ENCODE measurements at places on chromosomes 12 and 14. TPM values are rescaled to one million over a fixed set of nuclear protein-coding genes. Genes with fewer than 3 reads are reported as not detected.

SERPINA12 gene
- total RNA-seq: not detected

GRCh38 chr14:79091381-79091963 is 921.3 kb downstream of the NRXN3 start:
- no peak for DNase-seq
- H3K27ac ChIP-seq: no peak overlapping the region
- no peak overlapping the region for H3K4me3 ChIP-seq
- no peaks in the 10 kb centered on the region for H3K4me1 ChIP-seq
- no peaks in the 10 kb centered on the region for H3K27me3 ChIP-seq
- no peaks in the 10 kb centered on the region for H3K36me3 ChIP-seq

- peaks cover 16% of the 10 kb centered on the region for H3K27me3 ChIP-seq
- DNase-seq: no peak
- no peak overlapping the region for H3K4me3 ChIP-seq
- H3K36me3 ChIP-seq: no peaks in the 10 kb centered on the region
- H3K4me1 ChIP-seq: no peaks in the 10 kb centered on the region
These were observed 95.4 kb upstream of the DIO3 start for GRCh38 chr14:101465795-101466448.

DNA sequence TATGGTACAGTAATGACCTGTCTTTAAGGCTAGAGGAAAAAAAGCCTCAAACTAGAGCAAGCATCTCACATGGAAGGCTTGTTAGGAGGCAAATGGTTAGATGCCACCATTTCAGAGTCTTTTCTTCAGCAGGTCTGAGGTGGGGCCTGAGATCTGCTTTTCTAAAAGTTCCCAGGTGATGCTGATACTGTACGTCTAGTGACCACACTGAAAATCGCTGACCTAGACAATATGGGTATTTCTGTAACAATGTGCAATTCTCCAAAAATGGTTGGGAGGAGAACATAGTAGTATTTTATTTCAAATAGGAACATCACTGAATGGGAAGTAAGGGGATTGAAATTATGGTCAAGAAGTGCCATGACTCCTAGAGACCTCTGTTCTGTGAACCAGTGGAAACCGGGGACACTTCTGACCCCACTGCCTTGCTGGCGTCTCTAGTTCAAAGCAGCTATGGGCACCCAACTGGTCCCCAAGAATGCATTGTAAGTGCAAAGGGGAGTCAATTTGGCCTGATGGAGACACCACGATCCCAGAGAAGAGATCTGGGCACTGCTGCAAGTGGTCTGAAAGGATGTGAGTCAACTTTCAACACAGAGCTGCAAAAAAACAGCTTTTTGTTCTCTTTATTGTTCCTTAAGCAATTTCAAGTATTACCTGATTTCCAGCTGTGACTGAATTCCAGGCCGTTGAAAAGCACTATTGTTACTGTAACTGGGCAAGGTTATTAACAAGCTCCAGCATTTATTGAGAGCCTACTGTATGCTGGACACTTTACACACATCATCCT is 54.4 kb upstream of the PLEKHG7 start:
- no peak for DNase-seq
- no peaks in the 10 kb centered on the region for H3K36me3 ChIP-seq
- H3K27ac ChIP-seq: no peak overlapping the region
- no peaks in the 10 kb centered on the region for H3K4me1 ChIP-seq
- no peaks in the 10 kb centered on the region for H3K27me3 ChIP-seq

TSPAN11 gene
- total RNA-seq: 1.7 TPM

DNA sequence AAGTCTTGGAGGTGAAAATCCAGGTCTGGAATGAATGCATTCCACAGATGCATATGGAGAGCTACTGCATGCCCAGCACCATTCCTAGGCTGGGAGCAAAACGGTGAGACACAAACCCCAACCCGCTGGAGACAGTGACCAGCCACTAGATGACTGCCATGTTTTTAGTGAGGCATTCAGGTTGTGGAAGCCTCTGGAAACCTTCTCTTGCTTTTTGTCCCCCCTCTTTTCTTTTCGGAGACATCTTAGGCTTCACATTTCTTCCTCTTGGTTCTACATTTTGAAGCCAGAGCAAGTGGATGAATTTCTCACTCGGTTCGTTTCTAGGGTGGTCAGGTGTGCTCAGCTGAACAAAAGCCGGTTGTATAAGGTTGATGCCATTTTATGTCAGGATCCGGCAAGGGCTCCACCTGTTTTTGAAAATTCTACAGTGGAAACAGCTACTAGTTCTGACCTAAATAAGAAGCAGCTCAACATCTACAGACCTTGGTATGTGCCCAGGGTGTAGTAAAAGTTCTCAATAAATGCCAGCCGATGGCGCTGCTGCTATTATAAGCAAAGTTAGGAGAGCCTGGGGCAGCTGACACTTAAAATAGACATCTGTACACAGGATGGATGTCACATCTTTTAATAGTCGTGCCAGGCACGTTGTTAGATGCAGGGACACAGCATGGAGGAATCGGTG is 1.8 kb upstream of the ZNF839 start:
- no peaks in the 10 kb centered on the region for H3K27me3 ChIP-seq
- DNase-seq: peak; percentile 57
- H3K27ac ChIP-seq: peak overlapping the region; percentile 97
- peak overlapping the region; percentile 33 for H3K4me3 ChIP-seq
- no peaks in the 10 kb centered on the region for H3K36me3 ChIP-seq

GRCh38 chr12:107884769-107885694 is 110.5 kb downstream of the ASCL4 start:
- no peak overlapping the region for H3K27ac ChIP-seq
- H3K27me3 ChIP-seq: peaks cover 24% of the 10 kb centered on the region
- H3K4me3 ChIP-seq: no peak overlapping the region
- H3K4me1 ChIP-seq: no peaks in the 10 kb centered on the region

KRT2 gene
- not detected for total RNA-seq

DNA sequence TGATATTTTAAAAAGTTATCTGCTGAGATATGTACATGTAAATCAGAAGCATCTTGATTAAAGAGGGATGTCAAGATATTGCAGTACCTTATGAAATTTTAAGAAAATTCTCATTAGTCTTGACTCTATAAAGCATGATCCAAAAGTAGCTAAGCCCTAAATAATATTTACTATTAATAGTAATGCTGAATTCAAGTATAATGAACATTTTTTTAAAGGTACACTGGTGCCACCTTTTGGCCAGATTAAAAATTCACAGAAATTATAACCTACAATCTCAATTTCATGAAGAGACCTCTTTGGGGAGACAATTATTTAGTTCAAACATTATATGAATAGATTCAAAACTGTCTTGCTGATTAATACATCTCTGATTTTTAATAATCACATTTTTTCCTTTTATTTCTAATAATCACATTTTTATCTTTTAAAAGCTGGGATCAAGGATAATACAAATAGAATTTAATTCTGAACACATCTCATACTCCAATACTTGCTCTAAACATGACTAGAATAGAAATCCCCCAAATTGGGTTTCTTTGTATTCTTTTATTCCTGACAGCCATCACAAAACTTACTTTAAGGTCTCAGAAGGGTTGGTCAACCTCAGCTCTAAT is 13.4 kb downstream of the AKAP5 start:
- H3K27me3 ChIP-seq: no peaks in the 10 kb centered on the region
- no peak overlapping the region for H3K27ac ChIP-seq
- DNase-seq: no peak

SERPINA9 gene
- not detected for total RNA-seq
